OCI-LY7 (cell line): ENCODE measurements at places on chromosomes 12 and 14.

DNA sequence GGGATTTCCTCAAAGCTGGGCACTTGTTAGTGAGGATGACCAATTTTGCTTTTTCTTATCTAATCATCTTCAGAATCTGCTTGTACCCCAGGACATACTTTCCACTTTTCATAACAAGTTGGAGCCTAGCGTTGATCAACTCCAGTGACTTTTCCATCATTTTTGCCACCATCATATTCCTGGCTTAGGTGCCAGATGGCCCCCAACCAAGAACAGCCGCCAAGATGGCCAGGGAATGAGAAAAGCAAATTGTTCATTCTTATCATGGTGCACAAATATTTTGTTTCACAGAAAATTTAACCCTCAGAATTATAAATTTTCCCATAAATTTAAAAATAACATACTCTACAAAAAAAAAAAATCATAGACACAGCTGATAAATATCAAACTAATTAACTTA lies 37.5 kb downstream of the SLC2A13 start:
- DNase-seq: no peak

DNA sequence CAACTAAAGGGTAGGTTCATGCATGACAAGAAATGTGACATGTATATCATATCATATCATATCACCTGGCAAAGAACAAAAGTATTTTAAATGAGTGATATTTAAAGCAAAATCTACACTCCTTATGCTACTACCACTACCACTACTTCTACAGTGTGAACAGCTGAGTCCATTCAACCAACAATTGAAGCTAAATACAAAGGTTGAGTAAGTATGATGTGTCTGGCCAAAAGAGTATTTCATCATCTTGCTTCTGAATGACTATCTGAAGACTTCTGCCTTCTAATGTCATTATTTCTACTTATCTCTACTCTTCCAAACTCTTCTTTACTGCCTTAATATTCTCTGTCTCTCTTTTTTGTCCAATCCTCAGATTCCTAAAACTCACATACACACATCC lies 292.6 kb upstream of the CAND1 start:
- DNase-seq: no peak

DNA sequence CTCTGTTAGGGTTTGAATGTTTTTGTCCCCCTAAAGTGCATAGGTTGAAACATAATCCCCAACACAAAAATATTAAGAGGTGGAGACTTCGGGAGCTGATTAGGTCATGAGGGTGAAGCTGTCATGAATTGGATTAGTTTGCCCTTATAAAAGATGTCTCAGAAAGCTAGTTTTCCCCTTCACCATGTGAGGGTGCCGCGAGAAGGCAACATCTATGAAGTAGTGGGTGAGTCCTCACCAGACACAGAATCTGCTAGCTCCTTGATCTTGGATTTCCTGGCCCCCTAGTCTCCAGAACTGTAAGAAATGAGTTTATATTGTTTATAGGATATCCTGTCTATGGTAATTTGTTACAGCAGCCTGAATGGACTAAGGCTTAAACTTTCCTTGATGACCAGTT lies 301.5 kb upstream of the ATP2B1 start:
- DNase-seq: no peak

DNA sequence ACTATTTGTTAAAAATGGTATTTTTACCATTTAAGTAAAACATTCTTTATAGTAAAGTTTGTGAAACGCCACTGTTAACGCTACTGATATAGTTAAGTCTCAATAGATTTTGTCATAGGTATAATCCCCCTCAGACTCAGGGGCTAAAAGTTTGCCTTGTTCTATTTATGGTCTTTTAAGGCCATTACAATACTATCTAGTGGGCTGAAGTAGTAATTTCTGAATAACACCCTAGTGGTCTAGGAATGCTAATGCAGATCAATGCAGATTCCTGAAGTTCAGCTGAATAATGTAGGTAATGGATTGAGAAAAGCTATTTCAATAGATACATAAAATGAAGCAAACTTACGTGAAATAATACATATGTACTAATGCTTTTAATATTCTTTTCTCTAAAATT lies 989.3 kb upstream of the NOVA1 start:
- DNase-seq: no peak

DNA sequence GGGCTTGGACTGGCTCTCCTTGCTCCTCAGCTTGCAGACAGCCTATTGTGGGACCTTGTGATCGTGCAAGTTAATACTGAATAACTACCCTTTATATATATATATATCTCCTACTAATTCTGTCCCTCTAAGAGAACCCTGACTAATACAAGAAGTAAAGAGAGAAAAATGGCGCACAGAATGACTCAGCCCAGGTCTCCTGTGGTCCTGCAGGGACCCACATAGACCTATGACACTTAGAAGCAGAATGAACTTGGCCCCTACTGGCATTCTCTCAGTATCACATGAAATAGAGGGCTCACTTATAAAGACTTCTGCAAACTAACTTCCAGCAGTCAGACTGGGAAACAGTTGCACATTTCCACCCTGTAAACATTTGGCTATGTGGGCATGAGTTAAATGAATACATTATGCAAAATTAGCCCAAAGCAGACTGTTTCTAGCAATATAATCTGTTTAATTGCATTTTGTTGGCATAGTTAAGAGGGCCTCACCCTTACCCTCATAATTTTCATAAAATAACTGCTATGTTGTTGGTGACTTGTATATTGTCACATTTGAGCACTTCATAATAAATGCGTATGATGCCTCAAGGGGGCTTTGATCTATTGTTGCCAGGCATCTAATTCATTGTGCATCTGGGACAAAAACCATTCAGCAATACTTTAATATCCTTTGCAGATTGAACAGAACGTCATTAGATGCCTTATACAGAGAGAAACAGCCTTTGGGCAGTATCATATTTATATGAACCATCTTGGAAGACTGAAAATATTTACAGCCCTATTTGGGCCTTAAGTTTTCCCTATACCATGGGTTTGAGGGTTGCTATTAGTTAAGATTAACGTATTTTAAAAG lies 349.7 kb upstream of the DIO2 start:
- no peak for DNase-seq

DNA sequence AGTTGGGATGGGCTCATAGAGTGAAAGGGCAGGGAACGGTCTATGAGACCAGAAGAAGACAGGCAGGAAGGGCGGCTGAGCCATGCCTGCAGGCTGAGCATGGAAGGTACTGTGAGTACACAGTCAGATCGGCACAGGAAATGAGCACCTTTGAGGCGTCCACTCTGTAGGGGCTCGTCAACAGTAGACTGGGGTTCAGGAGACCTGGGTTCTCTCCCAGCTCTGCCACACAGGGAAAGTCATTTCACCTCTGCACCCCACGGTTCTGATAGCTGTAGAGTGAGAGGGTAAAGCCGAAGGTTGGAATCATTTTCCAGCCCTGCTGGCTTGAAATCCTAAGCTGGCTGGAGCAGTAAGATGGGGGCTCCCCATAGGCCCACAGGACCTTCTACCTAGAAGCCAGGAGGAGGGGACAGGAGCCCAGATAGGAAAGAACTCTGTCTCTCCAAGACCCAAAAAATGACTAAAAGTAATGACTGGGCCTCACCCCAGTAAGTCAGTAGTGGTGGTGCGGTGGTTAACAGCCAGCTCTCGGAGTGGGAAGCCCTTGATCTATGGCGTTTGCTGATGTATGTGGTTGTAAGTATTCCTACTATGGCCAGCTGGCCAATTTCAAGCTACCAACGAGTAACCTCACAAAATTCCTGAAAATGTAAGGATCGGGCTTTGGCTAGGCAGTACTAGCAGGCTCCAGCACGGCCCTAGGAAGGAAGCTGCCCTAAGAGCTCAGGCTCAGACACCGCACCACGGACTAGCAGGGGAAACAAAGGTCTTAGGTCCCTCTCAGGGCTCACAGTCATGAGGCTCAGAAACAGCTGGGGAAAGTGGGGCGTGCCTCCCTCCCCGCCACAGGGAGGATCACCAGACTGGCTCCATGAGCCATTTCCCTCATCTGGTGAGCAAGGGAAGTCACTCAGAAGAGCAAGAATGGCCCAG lies 10.3 kb upstream of the CD27 start:
- no peak for DNase-seq

DNA sequence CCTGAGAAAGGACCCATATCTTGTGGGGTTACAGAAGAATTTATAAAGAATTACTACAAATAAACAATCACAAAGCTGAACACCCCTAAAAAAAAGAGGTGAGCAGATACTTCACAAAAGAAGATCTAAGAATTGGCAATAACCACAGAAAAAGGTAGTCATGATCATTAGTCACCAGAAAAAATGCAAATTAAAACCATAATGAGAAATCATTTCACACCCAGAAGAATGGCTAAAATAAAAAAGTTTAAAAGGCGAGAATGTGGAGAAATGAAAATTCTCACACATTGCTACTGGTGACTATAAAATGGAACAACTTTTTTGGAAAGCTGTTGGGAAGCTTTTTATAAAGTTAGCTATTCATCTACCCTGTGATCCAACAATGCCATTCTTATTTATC lies 208.2 kb upstream of the GARIN6 start:
- no peak for DNase-seq

- DNase-seq: peak; percentile 81
Observed at GRCh38 chr14:22375321-22375930, 213.6 kb downstream of the DAD1 start.

DNA sequence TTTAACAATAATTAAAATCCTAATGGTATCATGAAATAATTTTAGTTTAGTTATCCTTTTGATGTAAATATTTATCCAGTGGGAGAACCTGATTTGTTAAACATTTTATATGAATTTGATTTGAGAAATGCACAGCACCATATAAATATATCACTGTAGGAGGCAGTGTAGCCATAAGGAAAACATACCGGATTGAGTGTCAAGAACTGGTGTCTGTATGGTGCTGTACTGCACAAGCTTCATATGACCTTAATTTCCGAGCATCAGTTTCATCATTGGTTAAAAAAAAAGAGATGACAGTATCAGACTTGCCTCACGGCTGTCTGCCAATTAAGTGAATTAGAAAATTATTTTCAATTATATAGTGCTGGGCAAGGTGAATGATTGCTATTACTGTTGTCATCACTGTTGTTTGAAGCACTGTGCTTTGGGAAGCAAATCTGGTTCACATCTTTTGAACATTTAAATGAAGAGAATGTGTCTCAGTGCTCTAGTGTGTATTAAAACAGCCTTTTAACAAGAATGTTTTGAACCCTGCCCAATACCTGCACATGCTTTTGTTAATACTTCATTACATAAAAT lies 72.1 kb downstream of the TMTC2 start:
- DNase-seq: no peak
